ENCODE measurements at places on chromosomes 7 and 10.

GRCh38 chr10:102001435-102002068 lies 54.4 kb downstream of the ARMH3 start:
- no peak for DNase-seq

DNA sequence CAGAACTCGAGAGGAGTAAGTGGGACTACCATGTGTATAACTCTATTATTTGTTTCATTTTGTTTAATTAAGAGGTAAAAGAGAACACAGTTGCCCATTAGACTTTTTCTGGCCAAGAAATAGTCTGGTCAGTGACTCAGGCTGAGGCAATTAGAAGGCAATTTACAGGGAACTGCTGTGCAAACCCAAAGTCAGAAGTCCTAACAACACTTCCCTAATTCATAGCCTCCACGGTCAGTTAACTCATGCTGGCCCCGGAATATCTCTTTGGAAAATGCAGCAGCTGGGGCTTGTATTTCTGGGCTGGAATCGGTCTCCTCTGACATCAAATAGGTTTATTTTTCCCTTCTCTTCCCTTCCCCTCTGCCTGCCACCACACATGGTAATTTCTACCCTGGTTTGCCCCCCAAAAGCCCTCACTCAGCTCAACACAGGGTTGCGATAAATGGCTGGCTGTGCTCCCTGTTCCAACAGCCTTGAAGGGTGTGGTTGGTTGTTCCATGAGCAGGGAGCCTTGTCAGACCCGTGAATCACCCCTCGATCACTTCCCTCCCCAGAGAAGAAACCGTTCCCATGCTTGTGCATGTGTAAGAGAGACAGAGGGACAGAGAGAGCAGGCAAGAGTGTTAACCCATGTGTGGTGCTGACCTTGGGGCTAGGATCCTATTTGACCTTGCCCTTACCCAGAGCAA lies 5.3 kb downstream of the SH3PXD2A start:
- DNase-seq, result no peak

- no peak for DNase-seq
These were observed 13.2 kb downstream of the TRIM8 start for GRCh38 chr10:102657451-102657850.

GRCh38 chr10:110931769-110932381 lies 12.5 kb downstream of the SHOC2 start:
- no peak for DNase-seq

DNA sequence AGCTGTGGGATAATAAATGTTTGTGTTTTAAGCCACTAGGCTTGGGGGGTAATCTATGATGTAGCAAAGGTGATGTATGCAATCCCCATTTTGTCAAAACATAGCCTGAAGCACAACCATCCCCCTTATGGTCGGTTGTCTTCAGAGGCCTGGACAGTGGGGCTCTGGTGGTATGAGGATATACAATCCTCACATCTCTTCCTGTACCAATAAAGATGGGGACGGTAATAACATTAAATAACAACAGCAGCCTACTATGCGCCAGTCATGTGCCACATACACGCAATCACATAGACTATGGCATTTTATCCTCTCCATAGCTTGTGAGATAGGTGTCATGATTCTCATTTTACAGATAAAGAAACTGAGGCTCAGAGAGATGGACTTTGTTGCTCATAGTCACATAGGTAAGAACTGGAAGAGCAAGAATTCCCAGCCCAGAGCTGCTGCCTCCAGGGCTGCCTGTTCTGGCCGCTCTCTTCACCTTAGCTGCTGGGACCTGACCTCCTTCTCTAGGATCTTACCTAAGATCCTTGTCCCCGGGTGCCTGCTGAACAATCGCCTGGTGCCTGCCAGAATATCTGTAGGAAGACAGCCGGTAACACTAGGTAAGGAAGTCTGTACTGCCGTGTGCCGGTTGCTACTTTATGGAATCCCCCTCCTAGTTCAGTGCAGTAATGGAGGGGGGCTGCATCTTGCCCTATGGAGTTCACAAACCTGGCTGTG lies 108.6 kb downstream of the ARHGAP22 start:
- DNase-seq, result no peak

- DNase-seq, result no peak
These were observed 18.0 kb downstream of the MRLN start for GRCh38 chr10:59735296-59735695.

GRCh38 chr7:107847168-107847835 lies 43.7 kb upstream of the DLD start:
- no peak for DNase-seq

DNA sequence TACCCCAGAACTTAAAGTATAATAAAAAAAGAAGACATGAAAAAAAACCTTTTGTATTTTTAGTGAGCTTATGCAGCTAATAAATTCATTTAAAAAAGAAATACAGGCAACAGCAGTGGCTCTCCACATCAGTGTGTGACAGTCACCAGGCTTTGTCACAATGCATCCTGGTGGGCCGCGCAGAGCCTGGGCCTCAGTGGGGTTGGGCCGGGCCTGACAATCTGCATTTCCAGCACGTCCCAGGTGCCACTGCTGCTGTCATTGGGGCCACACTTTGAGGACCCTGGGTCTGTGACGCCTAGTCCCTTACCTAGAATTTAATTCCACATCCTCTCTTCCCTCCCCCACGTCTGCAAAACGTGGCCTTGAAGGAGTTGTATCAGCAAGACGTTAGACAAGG lies 284.5 kb downstream of the ADARB2 start:
- no peak for DNase-seq

DNA sequence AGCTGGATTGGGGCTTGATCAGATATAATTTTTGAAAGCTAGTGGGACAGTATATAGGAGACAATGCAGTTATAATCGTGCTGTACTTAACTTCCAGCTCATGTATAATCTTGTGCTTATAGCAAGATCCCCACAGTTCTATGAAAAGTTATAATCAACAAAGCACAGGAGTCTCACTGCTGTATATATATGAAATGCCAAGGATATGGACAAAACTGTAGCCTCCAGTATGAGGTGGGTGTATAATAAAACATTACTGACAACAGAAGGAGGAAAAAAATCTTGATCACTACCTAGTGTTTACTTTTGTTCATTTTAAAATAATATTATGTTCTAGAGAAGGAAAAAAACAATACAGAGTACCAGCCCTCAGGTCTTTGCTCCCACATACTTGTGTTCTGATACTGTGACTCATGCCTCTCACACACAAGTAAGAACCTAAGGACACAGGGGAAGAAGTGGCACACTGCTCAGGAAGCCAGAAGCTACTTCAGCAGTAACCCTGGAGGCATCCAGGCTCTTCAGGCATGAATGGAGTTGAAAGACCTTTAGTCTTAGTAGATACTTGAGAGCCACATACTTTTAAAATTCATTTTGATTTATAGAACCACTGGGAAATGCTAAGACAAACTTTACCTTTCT lies 265.7 kb upstream of the IMMP2L start:
- DNase-seq, result no peak

GRCh38 chr10:70115948-70116682 lies 16.5 kb downstream of the AIFM2 start:
- DNase-seq, result no peak

DNA sequence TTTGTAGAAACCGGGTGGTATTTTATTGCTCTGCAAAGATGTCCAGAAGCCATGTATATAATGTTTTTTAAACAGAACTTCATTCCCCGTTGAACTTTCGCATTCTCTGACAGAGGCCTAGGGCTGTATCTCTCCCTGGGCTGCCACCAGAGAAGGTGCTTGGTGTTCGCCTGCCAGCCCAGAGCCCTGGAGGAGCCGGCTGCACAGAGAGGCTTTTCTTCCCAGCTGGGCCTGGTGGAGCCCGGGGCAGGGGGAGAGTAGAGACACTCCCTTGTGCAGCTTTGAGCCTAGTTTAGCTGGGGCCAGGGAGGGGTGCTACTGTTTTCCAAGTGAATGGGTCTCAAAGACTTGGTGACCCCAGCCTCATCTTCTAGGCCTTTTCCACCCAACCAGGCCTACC lies 13.6 kb upstream of the TRIM8 start:
- DNase-seq, result no peak

DNA sequence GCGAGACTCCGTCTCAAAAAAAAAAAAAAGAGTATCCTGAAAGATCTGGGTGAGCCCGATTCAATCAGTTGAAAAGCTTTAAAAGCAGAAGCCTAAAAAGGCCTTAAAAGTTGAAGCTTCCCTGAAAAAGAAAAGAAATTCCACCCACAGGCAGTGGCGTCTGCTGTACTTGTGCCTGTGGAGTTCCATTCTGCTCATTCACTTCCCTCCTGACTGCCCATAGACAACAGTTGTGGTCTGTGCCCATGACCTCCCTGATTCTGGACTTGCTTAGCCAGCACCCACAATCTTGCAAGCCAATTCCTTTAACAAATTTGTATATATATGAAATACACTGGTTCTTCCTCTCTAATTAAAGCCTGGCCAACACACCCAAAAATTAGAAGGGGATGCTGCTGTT lies 141.7 kb downstream of the DLG5 start:
- no peak for DNase-seq

Data from SHP77 (cell line).